ENCODE measurements at places on chromosomes 16 and 17.

GRCh38 chr16:29994600-29995323 is 655 bp downstream of the HIRIP3 start:
- DNase-seq: no peak

- DNase-seq: no peak
These were observed 592.3 kb downstream of the MAF start for GRCh38 chr16:79008036-79008868.

GRCh38 chr16:47888142-47888541 is 267.7 kb downstream of the ABCC12 start:
- no peak for DNase-seq

GRCh38 chr17:66885417-66885816 is 50.5 kb downstream of the CACNG5 start:
- no peak for DNase-seq

DNA sequence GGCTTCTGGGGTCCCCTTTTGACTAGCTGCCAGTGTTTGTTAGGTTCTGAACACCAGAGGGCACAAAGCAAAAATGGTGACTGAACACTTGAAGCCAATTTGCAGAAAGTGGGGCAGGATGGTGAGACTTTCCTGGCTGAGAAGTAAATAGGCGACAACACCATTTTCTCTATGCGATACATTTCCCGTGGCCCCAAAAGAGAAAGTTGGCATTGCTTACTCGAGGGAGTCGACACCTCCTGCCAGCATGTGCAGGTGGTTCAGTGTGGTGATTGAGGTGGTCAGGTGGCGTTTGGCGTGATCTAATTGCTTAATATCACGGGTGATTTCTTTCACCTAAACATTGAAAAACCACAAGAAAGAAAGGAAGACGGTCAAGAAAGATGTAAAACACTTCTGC is 59.0 kb downstream of the VPS53 start:
- DNase-seq: no peak
